ENCODE measurements at places on chromosomes 16 and 17.
A peak's percentile ranks its signal among the peaks of the same experiment; 100 is the strongest.

GRCh38 chr17:17204041-17204591, 2.0 kb downstream of the PLD6 start:
- no peak for DNase-seq

DNA sequence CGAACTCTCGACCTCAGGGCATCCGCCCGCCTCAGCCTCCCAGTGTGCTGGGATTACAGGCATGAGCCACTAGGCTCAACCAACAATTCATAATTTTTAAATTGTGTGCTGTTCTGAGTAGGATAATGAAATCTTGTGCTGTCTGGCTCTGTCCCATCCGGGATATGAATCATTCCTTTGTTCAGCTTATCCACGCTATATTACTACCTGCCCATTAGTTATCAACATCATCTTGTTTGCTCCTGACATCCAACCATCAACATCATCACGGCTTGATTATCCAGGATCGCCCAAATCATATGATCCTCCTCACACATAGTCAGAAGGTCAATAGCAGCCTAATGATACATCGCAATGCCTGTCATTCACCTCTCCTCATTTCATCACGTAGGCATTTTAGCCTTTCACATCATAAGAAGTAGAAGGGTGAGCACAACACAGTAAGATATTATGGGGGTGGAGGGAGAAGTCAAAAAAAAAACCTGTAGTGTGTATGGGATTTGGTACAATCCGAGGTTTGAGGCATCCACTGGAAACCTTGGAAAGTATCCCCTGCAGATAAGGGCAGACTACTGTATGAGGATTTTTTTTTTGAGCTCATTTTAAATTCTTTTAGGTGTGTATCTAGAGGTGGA, 77.0 kb upstream of the SIAH1 start:
- no peak for DNase-seq

DNA sequence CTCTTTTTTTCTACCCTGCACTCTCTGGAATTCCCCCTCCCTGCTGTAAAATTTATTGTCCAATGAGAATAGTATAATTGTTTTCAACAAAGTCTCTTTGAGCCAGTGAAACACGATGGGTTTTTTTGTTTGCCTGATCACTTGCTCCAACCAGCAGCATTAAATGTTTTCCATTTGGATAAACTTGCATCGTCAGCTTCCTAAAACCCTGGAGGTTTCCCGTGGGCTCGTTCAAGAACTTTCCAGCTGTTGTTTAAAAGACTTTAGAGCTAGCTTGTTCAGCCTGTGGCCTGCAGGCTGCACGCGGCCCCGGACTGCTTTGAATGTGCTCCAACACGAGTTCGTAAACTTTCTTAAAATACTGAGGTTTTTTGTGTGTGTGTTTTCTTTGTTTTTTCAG, 14.9 kb downstream of the NAGPA start:
- DNase-seq: no peak

GRCh38 chr17:9924735-9925191, 19.7 kb upstream of the RCVRN start:
- peak; percentile 23 for DNase-seq

- no peak for DNase-seq
Observed at GRCh38 chr17:38743556-38744171, 4.5 kb downstream of the PCGF2 start.

DNA sequence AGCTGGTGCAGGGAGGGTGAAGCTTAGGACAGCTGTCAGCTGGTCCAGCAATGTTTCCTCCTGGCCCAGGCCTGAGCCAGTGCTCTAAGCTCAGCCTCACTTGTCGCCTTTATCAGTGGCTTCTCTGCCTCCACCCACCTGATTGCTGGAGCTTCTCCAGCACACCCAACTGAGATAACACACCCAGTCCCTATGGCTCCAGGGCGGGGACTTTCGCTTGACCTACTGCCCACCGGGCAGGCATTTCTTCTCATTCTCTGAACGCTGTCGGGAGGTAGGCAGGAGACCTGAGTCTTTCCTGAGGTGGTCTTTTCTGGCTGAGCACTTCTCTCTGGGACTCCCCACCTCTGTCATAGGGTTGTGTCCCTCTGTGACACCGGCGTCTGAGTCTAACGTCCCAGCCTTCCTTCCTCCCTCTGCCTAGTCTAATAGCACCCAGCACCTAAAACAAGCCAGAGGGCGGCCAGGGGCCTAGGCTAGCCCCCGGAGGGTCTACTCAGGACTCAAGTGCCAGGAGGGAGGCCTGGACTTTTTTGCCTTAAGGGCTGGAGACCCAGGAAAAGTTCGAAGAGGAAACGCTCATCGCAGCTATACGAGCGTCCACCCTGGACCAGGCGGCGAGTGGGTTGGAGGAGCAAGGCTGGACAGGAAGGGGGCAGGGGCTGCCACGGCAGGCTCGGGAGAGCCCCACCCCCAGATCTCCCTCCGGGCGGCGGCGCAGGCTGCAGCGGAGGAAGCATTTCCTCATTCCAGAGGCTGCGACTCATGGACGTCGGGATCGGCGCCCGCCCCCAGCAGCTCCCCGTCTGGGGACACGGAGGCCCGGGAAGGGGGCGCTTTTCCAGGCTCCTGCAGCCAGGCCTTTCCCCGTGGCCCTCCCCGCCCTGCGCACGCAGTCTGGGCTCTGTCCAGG, 756 bp downstream of the TAX1BP3 start:
- peak; percentile 62 for DNase-seq

All from neural crest cell (in vitro differentiated cells).